ENCODE measurements at places on chromosomes 11 and 22.

DNA sequence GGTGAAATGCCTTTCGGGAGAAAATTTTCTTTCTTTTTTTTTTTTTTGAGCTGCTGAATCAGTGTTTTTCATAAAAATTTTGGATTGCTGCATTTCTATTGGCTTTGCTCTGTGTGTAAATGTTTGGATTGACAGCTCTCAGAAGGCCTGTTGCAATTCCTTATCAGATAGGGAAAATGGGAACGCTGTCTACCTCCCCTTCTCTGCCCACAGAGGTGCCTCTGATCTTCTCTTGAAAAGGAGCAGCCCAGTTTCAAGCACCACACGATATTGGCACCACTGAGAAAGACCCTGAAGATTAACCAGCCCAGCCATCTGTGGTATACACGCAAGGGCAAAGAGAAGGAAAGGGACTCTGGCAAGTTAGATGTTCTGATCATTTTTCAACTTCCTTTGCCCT, 1272.2 kb downstream of the LRRC4C start:
- no peak for DNase-seq

DNA sequence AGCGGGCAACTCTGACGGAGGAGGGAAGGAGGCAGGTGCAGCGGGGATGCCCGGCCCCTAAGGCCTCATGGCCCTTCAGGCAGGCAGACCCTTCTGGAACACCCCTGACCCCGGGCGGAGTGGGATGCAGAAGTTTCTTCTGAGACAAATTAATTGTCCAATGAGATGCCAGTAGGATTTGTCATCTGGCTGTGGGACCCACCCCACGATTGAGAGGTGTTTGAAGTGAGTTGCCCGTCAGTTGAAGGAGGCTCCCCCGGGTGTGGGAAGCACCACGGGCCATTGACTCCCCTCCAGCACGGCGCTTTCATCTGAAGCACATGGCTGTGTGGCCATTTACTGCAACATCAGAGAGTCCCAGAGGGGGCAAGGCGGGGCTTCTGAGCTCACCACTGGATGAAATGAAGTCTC, 527.8 kb downstream of the BRD1 start:
- DNase-seq: no peak

GRCh38 chr11:2664376-2664775, 35.4 kb downstream of the KCNQ1OT1 start:
- no peak for DNase-seq

DNA sequence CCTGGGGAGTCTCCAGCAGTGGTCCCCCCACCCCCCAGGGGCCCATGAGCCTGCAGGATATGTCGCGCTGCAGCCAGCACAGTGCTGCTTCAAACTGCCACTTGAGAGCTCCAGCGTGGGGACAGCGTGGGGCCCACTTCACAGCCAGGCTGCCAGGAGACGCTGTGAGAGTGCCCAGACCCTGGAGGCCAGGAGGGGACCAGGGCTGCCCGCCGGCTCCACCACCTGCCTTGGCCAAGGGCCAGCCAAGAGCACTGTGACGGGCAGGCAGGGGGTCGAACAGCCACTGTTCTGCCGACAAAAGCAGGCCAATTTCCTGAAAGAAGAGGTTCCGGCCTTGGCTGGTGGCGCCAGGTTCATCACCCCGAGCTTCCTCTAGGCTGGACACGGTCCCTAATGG, 60.2 kb downstream of the FLRT1 start:
- DNase-seq: no peak

GRCh38 chr11:47248304-47248663, 330 bp downstream of the ACP2 start:
- no peak for DNase-seq
